ENCODE measurements at places on chromosomes 11 and 22.

DNA sequence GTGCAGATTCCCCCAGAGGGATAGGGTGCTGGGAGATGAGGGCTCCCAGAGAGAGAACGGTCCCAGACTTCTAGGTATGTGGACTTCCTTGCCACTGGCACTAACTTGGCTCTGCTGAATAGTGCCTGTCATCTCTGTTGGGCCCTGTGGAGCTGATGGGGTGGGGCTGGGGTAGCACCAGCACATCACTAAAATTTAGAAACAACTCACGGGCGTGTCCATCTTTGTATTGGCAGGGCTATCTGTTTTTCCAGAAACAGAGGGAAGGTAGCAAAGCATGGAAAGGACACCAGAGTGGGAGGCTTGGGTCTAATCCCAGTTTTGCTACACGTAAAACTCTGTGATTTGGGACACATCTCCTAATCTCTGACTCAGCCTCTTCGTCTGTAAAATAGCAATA, 25.8 kb downstream of the SWAP70 start:
- DNase-seq: no peak

GRCh38 chr11:64243236-64243854, 2.5 kb downstream of the FKBP2 start:
- no peak for DNase-seq

- DNase-seq: no peak
Observed at GRCh38 chr22:25362883-25363240, 143.4 kb downstream of the CRYBB2 start.

- DNase-seq: no peak
Observed at GRCh38 chr11:47991266-47991830, 11.0 kb downstream of the PTPRJ start.

DNA sequence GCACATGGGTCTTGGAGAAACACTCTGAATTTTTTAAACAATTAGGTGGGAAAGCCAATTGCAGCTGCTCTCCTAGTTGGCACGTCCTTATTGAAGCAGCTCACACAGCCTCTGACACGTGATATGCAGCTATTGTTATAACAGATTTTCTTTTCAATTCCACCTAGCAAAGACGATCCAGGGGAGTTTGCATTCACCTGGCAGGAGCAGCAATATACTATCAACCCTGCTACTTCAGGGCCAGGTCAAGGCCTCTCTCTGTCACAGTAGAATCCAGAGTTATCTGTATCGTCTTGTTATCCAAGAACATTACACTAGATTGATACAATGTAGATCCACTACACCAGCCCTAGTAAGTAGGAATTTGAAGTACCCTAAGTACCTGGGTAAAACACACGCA, 8.3 kb downstream of the KRTAP5-11 start:
- DNase-seq: no peak

DNA sequence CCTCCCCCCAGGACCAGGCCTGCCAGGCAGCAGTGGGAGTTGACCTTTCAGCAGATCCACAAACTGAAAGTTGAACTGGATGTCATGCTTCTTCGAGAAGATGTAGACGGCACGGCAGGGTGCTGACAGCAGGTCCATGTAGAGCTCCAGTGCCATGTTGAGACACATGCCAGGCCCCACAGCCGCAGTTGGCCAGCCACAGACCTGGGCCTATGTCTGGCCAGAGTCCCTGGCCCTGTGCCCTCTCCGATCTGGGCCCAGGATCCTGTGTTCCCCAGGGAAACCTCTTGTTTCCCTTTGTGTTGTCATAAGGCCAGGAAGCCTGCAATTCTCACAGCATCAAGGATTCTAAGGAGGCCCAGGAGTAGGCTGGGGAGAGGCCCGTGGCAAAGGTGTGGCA, at the start of gene GSTT4:
GSTT4 (minus strand) TSS at position 253 of the 400 bp plus-strand sequence; CDS start at position 156, 97 bp downstream.
- DNase-seq: no peak

- DNase-seq: peak; percentile 44
Observed at GRCh38 chr11:113675003-113675561, 31.0 kb downstream of the TMPRSS5 start.

DNA sequence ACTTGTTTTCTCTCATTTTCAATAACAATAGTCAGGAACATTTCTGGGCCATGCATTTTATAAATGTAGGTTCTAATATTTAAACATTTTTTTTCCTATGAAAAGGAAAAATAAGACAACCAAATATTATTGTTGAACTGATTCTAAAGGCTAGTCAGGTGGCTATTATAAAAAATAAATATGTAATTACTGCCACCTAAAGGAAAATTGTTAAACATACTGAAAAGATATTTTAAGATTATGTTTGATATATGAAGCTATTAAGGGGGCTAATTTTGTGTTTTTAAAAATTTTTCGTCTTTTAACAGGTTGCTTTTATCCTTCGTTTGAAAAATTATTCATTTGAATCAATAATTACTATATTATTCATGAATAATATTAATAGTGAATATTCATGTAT, 62.2 kb upstream of the FDX1 start:
- DNase-seq: no peak

DNA sequence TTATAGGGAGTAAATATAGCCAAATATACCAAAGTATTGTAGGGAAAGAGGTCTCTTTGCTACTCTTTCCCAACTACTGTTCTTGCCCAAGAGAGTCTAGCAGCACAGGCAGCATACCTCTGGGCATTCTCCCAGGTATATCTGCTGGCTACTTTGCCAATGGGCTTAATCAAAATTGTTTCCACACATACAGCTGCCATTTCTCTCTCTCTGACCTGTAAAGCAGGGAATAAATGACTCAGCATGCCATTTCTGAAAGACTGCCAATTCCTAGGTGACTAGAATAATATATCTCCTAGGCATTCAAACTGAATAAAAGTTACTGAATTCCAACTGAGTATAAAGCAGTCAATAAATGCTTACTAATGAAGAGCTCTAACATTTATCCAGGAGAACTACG, 44.6 kb downstream of the RDX start:
- DNase-seq: no peak

DNA sequence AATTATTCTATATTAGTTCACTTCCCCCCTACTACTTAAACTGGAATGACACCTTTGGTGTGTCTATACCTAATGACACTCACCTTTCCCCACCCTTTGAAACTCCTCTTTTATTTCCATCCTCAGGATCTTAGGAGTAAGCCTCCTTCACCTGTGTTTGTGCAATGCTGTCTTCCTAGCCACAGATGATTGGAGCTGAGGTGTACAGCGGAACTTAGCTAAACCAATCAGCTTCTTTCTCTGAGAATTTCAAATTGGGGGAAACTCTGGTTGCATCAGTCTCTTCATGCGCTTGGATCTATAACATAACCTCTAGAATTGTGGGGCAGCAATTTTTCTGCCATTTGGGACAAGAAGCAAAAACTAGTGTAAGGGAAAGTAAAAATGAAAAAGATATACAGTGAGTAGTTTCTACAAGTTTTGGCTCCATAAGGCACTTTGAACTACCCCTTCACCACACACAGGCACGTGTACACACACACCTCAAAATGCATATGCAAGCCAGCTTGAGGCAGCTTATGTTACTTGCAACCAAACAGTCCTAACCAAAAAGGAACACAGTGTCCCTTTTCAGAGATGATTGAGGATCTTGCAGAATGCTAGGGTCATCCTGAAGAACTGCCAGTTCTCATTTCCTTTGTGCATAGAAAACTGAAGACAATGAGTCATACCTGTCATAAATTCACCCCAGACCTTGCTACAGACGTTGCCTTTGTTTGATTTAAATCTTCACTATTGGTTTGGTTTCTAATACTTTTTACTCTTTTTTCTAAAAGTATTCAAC, 36.0 kb upstream of the LDLRAD3 start:
- DNase-seq: no peak

DNA sequence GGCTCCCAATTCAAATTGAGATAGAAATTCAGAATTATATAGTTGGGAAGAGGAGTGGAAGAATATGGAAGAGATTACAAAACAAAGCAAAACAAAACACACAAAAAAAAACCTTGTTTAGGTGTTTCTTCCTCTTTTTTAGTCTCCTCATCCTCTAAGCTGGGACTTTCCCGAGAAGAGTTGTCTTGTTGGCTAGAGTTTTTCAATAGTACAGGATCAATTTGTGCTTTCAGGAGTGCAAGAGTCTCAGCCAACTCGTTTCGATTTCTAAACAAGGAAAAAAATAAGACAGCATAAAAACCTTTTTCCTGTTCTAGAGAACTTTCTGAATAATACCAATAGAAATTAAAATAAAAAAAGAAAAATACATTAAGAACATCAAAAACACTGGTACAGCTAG, 87.8 kb upstream of the CLNS1A start:
- DNase-seq: no peak

DNA sequence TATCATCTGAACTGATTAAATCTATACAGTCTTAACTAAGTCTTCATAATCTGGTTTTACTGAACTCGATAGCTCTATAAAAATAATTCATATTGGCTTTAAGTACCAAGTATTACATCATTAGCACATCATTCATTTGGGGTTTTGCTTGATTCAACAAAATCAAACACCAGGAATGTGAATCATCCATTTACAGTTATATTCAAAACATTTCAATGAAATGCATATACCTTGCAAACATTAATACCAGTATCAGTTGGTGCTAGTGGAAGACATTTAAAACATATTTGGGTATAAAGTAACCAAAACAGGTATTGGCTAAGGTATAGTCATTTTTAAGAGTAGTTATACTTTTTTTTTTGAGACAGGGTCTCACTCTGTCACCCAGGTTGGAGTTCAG, 12.2 kb upstream of the CCDC89 start:
- DNase-seq: no peak

DNA sequence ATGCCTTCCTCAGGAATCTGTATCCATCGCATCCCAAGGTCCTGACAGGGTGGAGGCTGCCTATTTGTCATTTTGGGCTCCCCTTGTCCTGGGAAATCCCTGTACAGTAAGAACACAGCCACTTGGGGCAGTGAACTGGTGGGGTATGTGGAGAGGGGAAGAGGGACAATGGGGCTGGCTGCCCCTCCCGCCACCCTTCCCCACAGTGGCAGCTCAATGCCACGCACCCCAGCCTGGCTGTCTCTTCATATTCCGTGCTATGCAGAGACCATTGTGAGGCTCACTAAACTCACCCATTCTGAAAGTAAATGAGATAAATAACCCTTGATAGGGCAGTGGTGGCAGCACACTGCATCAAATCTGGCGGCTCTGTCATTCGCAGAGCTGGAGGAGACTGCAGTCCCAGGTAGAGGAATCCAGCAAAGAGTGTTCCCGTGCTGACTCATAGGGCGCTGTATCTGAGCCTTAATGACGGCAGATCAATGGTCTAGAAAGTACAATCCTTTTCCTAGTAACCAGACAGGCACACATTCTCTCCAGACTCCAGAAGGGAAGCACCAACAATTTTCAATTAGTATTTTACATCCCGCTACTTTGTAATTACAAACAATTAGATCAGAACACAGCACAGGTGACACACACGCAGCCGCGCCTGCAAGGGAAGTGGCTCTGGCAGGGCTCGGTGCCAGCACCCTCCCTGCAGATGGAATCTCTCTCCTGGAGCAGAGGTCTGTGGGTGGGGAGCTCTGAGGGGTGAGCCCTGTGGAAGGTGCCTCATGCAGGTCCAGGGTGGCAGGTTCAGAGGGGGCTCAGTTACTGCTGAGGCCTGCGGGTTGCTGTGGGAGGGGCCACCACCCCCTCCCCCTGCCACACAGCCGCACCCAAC, 167.9 kb upstream of the B3GAT1 start:
- DNase-seq: no peak

DNA sequence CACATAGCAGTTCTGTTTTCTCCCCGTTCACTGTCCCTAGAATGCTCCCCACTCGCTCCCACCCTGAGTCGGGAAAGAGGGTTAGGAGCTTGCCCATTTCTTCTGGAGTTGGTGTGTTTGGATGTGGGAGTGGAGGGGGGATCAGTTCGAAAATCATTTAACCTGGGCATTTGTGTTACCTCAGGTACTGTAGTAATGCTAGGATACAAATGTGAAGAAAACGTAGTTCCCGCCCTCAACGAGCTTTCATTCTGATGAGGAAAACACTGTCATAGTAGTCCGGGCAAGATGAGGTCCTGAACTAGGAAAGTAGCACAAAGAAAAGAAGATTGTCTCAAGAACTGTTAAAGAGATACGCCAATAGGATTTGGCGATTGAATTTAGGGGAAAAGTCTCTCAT, 539 bp downstream of the SDHD start:
- no peak for DNase-seq

DNA sequence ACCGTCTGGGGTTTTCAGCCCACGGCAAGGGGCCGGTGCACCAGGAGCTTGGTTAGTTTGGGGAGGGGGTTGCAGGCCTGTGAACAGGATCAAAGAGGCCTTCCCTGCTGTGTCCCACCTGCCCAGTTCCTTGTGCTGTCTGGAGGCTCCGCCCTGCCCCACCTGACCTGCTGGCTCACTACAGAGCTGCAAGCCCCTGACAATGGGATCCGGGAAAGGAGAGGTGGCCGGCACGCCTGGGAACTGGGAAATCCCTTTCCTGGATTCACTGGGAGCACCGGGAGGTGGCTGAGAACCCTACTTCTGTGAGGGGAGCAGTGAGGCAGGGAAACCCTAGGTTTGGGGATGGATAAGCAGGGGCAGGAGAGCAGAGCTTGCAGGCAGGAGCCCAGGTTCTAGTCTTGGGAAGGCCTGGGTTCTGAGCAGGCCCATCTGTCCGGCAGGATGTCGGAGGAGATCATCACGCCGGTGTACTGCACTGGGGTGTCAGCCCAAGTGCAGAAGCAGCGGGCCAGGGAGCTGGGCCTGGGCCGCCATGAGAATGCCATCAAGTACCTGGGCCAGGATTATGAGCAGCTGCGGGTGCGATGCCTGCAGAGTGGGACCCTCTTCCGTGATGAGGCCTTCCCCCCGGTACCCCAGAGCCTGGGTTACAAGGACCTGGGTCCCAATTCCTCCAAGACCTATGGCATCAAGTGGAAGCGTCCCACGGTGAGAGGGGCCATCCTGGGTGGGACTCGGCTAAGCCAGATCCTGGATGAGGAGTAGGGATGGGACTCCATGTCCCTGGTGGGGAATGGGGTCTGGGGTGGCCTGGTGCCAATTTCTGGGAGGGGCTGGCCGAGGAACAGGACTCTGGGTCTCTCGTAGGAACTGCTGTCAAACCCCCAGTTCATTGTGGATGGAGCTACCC, 786 bp downstream of the CAPN1 start:
- DNase-seq: no peak

GRCh38 chr11:10026514-10026913, 267.5 kb downstream of the SBF2 start:
- DNase-seq: no peak

- no peak for DNase-seq
Observed at GRCh38 chr11:74033046-74033445, 24.2 kb upstream of the UCP3 start.

DNA sequence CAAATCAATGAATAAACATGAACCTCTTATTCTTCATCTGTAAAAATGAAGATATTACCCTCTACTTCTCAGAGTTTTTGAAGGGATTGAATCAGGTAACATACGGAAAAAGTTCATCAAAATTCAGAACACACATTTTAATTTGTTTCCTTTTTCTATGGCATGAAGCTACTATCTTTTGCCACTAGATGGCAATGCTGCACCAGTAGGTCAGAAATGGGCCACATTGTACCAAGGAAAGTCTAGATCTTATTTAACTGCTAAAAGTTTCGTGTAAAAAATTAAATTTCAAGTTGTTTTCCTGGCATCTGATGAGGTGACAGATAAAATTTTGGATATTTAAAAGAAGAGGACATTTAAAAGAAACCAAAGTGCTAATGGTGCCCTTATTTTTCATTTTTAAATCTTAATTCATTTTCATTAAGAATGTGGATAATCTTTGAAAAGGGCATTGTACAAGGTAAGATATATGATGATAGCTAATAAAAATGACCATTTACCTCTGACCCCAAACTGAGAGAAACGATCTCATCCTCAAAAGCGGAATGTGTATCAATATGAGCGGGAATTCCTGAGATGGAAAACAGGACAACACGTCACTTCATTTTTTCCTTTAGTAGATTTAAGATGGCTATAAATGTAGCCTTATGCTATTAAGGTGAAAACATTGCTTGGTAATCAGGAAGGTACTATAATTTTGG, 16.1 kb downstream of the ALKBH8 start:
- no peak for DNase-seq

GRCh38 chr11:64608636-64609035, 17.6 kb downstream of the SLC22A12 start:
- no peak for DNase-seq

All from activated naive CD8-positive, alpha-beta T cell treated with anti-CD3 and anti-CD28 coated beads for 36 hours (primary cell).